ENCODE measurements at places on chromosomes 12 and 14.
A peak's percentile ranks its signal among the peaks of the same experiment; 100 is the strongest.

DNA sequence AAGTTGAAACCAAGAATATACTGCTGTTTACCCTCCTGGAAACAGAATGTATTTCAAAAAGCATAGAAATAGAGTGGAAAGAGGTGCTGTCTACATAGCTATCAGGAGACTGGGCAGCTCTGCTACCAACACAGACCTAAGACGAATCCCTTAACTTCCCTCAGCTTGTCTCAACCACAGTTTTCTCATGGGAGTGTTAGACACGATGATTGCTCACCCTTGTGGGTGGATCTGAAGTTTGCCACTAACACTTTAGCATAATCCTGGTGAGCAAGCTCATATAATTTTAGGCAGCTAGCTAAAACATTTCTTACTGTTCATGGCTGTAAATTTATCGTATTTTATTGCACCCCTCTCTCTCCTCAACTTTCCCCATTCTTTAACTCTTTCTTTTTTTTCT, 38.5 kb downstream of the C12orf75 start:
- DNase-seq, result no peak

DNA sequence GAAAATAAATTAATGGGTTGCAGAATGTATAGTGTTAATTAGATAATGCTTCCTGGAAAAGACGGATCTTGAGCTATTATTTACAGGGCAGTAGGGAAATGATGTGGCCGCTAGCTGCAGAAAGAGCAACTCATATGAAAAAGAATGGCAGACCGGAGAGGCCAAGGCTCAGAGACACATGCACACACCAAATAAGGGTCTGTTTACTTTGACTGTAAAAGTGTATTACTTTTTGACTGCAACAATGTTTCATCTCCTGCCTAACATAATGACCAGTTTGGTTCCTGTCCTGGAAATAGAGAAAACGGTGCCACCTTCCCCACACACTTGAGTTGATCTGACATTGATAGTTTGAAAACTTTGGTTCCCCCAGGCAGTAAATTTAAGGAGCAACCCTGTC, 290.9 kb downstream of the CACNA1C start:
- DNase-seq, result no peak

- no peak for DNase-seq
These were observed 14.1 kb downstream of the ZFHX2 start for GRCh38 chr14:23537351-23538049.

- DNase-seq, result no peak
These were observed 190.1 kb upstream of the FOXG1 start for GRCh38 chr14:28576523-28576922.

DNA sequence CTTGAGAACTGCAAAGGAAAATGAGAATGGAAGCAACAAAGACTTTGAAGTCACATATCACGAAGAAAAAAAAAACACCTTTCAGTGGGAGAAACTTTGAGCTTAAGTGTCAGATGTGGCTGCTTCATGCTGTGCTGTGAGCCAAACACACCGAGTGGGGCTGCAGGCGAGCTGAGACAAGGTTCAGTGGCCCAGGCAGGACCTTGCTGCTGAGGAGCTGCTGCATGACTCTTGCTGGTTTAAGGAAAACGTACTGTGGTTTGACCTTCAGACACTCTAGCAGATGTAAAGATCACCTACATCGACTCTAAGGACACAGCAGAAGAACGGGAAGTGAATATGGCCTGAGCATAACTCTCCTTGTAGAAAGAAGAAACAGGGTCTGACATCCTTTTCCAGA, 118.1 kb upstream of the OR4E1 start:
- no peak for DNase-seq

GRCh38 chr14:52117111-52117832, 48.4 kb upstream of the NID2 start:
- DNase-seq, result no peak

- no peak for DNase-seq
These were observed 583.9 kb upstream of the TBX3 start for GRCh38 chr12:115267891-115268290.

DNA sequence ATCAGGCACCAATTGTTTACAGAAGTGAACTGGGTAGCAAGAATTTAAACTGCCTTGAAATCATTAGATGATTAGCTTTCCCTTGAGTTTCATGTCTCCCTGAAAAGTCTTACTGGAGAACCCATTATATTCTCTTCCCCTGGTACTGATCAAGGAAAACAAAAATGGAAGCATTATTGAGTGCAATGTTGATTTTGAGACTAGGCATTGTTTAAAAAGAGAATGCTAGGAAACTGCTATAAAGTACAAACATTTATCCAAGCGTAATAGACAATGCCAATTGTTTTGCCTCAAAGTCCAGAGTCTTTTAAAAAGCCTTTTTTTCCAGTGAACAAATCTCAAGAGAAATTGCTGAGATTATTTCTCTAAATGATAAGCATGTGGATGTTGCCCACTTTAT, 197.0 kb downstream of the CCER1 start:
- DNase-seq, result no peak

- DNase-seq, result peak; percentile 45
These were observed 71.8 kb downstream of the NINJ2 start for GRCh38 chr12:591167-592023.

DNA sequence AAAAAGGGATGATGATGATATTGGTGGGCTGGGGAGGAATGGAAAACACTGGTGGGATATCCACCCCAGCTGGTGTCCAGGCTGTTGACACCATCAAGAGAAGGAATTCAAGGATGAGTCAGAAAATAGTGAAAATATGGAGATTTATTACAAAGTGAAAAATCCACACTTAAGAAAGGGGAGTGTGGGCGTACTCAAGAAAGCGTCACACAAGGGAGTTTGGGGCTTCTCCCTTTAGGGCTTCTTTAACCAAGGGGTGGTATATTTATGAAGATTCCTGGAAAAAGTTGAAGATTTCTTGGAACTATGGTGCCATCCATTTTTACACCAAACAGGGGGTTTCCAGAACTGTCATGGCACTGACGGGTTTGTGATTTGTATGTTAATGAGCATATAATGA, 63.1 kb upstream of the ARID2 start:
- DNase-seq, result no peak

- no peak for DNase-seq
These were observed 70.6 kb upstream of the SLC24A4 start for GRCh38 chr14:92252323-92252722.

DNA sequence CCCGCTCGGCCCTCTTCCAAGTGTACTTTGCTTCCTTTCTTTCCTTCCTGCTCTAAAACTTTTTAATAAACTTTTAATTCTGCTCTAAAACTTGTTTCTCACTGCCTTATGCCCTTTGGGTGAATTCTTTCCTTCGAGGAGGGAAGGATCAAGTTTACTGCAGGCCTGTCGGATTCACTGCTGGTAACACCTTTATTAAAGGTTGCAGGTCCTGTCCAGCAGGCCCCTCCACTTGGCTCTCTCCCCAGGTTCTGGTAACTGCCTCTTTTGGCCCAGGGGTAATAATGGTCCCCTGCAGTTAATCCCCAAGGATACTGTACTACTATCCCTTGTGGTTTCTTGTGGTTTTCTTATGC, 152.7 kb upstream of the EEA1 start:
- no peak for DNase-seq

DNA sequence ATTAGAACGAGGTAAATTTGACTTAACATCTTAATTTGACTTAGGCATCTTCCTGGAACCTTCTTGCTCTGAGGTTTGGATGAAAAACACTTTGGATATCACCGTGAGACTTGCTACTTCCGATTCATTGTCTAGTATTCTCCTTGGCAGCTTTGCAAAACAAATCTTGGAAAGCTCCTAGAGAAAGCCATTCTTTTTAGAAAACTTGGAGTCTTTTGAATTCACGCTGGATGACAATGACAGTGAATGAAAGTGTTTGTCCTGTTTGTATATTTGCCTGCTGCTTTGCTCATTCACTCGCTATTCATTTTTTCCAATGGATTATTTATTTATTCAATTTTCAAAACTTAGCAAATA, 222.1 kb upstream of the HMGA2 start:
- DNase-seq, result no peak

GRCh38 chr14:81363746-81364378, 36.3 kb downstream of the STON2 start:
- DNase-seq, result no peak

- DNase-seq, result no peak
These were observed 53.2 kb downstream of the ERC1 start for GRCh38 chr12:1044199-1044598.

GRCh38 chr14:102058146-102058545, 28.7 kb downstream of the HSP90AA1 start:
- no peak for DNase-seq

GRCh38 chr12:100539202-100539601, 34.3 kb upstream of the GAS2L3 start:
- DNase-seq, result no peak

DNA sequence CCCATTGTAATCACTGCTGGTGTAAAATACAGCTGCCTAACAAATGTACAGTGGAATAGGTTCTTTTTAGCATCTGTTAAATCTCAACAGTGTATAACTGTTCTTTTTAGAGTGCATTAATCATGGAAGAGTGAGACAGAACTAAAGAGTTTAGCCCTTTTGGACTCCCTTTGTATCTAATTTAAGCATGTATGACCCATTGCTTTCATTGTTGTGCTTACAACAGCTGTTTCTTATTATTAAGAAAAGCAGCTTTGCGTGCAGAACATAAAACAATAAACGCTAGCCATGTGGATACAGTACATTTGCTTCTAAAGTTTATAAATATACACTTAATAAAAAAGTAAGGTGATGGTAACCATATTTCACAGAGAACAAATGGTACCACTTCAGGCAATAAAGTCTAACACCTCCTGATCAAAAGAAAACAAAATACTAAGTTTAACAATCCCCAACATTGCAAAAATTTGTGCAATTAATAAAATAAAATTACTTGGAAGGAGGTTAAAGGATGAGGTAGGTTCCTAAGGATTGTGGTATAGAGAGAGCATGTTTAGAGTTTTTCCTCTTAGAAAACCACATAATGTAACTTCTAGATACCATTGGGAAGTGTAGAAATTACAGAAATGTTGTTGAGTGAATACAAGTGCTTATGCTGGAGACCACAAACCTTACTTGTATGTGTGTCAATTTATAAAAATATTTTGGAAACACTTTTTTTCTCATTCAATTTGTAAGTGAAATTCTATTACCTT, 448.7 kb downstream of the SLC6A15 start:
- DNase-seq, result no peak

GRCh38 chr12:113678223-113679119, 206.8 kb upstream of the LHX5 start:
- no peak for DNase-seq

DNA sequence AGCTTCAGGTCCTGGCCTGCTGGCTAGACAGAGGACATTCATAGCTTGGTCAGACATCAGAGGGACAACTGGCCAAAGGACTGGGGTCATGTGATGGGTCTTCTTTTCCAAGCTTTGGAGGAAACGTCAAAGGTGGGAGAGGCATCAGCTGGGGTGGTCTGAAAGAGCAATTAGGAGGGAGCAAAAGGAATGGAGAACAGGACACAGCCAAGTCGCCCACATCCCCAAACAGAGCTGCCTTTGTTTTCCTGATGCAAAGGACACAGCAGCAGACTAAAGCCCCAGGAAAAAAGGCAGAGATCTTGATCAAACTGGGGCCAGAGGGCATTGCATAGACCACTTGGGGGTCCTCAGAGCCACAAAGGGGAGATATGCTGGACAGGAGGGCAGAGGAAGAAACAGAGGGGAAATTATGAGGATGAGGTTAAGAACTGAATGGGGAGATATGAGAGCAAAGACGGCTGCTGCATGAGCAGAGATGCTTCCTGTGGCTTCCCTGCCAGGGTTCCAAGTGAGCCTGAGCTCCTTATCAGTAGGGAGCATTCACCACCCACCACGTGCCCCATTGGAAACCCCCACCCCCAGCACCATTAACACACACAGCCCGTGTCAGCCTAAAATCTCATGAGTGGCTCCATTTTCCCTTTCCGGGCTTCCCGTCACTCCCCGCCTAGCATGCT, 62.4 kb downstream of the ANO2 start:
- no peak for DNase-seq

- no peak for DNase-seq
These were observed 186.6 kb upstream of the BCL2L14 start for GRCh38 chr12:11884116-11884515.

GRCh38 chr12:16369156-16369555, 21.7 kb downstream of the MGST1 start:
- DNase-seq, result no peak

DNA sequence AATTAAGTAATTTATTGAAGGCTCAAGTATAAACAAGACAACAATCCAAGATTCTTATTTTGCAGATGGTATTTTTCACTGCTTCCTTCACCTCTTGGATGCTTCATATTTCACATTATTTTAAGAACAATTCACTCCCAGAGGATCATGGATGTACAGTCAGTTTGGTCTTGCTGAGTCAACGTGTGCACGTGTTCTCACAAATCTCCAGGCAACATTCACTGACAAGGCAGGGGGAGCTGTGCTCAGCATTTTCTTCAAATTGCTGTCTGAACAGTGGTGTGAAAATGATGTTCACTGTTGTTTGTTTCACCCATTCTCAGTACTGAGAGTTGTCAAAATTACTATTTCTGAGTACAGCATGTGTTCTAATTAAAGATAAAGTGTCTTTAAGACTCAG, 118.3 kb upstream of the SLC38A4 start:
- DNase-seq, result no peak

DNA sequence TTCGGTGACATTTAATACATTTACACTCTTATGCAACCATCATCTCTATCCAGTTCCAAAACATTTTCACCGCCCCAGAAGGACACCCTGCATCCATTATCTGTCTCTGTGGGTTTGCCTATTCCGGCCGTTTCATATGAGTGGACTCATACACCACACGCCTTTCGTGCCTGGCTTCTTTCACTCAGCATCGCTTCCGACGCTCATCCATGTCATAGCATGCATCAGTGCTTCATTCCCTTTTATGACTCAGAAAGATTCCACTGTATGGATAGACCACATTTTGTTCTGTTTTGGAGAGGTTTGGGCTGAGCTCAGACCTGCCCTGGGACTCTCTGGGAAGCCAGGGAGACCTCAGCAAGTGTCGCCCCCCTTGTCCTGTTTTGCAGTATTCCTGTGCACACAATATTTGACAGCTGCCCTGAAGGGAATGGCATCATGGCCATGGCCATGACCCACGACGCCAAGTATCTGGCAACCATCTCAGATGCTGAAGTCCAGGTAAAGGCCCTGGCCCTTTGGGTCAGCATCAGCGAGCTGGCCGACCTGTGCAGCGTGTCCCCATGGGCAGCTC, 23.8 kb downstream of the CFAP251 start:
- no peak for DNase-seq

- no peak for DNase-seq
These were observed 2.7 kb upstream of the RIMKLB start for GRCh38 chr12:8695116-8695515.

- DNase-seq, result no peak
These were observed 122.5 kb downstream of the ETV6 start for GRCh38 chr12:11771895-11772502.

- no peak for DNase-seq
These were observed 27.4 kb downstream of the PTPN11 start for GRCh38 chr12:112446008-112446725.

DNA sequence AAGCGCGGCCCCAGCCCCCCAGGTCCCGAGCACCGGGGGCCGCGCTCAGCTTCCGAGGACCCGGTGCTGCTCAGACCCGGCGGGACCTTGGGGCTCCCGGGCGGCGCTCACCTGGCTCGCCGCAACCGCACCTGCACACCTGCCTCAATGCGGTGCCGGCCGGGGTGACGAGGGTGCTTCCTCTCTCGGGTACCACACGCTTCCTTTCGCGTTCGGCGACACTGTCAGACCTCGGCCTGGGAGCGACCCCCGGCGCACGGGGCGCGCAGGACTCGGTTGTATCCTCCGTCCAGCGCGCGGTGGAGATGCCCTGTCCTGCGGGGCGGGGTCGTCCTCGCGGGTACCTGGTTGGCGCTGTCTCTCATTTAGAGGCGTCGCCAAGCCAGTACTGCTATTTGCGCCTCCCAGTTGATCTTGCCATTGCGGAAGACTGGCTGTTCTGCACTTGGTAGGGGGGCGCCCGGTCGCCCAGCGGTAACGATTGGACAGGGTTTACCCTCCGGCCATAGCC, 718 bp downstream of the PACS2 start:
- DNase-seq, result no peak
